ENCODE measurements at places on chromosomes 11 and 22. TPM values are rescaled to one million over a fixed set of nuclear protein-coding genes. Genes with fewer than 3 reads are reported as not detected.

DNA sequence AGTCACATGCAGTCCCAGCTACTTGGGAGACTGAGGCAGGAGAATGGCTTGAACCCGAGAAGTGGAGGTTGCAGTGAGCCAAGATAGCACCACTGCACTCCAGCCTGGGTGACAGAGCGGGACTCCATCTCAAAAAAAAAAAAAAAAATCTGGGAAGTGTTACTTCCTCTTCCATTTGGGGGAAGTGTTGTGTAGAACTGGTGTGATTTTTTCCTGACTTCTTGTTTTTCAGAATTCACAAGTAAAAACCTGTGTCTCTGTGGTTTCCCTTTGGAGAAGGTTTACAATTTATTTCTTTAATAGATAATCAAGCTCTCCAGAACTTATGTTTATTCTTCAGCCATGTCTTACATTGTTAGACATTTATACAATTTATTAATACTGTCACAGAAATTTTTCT lies 396.1 kb downstream of the BRD1 start:
- no peak for DNase-seq

DNA sequence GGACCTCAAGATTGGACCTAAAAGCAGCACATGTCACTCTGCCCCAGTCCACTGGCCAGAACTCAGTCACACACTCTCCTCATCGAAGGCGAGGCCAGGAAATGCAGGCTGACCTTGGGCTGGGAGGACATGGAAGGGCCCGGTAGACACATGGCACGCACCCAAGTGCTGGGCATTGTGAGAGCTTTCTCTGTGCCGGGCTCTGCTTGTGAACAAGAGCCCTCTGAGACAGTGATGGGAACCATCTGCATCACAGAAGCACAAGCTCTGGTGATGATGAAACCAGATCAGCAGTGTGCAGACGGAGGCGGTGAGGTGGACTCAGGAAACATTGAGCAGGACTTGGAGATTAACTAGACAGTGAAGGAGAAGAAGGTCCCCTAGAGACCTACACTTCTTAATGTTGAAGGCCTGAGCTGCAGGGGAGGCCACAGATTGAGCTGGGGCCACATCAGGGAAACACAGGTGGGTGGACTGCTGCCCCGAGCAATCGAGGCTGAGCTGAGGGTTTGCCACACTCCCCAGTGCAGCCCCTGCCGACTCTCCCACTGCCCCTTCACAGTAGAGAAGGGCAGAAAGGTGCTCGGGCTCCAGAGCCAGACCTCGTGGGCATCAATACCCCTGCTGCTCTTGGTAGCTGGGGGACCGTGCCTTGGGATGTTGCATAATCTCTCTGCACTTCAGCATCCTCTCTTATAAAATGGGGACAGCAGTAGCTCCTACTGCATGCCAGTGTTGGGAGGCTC lies 1460.5 kb downstream of the TBC1D22A start:
- DNase-seq = no peak

Gene RAB38
- total RNA-seq = 0.86 TPM

Gene TRIM48
- not detected for total RNA-seq

Gene RAG2
- not detected for total RNA-seq
